ENCODE measurements at places on chromosomes 3 and 15.

DNA sequence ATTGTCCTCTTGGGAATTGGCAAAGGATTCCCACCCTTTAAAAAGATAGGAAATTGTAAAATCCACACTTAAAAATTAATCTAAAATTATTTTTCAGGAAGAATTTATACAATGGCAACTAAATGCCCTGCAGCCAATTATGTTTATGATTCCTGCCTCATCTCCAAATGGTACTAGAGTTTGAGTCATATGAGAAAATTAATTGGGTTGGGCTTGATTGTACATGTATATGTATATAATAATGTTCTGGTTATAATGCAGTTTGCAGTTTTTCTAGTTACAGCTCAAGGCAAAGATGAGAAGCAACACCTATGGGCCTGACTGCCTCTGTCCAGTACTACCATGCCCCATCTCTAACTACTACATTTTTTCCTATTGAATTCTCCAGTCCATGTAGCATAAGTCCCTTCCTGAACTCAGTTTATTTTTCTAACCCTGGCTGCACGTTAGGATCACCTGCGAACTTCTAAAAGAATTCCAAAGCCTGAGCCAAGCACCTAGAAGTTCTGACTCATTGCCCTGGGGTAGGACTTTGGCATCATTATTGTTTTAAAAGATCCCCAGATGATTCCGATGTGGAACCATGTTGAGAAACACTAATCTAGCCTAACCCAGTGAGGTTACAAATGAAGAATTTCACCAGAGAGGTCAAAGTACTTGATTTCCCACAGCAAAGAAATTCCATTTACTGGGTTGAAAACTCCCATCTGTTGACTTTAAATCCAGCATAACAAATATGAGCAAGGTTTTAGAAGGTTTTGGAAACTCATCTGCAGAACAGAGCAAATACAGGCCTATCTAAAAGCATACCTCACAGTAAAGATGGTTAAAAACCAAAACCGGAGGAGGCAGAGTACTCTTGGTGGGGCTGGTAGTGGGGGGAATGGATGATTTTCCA lies 19.4 kb downstream of the TGFBR2 start:
- no peak for DNase-seq

- no peak for DNase-seq
Observed at GRCh38 chr3:133843634-133844033, 38.0 kb downstream of the SRPRB start.

GRCh38 chr15:67117370-67117769 lies 52.0 kb downstream of the SMAD3 start:
- DNase-seq = no peak

- DNase-seq = no peak
Observed at GRCh38 chr15:78479650-78480049, 27.7 kb upstream of the HYKK start.

DNA sequence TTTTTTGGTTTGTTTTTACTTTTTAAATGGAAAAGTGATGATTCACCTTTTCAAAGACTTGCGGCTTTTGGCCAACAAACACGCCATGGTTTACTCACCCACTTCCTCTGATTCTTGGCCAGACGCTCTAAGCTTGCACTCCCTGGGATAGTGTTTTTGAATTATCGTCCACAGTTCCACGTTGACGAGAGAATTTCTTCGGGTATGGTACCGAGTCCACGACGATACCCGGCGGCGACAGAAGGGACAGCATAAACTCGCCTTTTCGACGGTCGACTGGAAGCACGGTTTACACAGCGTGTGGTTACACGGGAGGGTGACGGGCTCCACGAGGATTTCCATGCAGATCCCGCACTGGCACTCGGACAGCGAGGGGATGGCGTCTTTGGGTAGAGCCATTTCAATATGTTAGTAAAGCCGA lies 783 bp downstream of the RNF168 start:
- peak; percentile 15 for DNase-seq

DNA sequence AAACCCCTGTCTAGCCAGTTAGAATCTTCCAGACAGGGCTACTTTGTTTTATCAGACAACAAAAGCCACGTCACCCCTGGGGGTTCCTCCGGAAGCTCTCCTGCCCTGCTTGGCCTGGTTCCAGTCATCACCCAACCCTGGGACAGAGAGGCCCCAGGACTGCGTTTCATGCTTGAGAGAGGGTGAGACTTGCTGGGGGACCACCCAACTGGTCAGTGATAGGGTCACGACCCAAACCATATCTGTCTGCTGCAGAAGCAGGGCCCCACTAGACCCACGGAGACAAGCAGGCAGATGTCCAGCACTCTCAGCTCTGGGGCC lies 1.2 kb downstream of the NT5DC2 start:
- no peak for DNase-seq

- no peak for DNase-seq
Observed at GRCh38 chr3:175002732-175003143, 143.6 kb downstream of the NAALADL2 start.

DNA sequence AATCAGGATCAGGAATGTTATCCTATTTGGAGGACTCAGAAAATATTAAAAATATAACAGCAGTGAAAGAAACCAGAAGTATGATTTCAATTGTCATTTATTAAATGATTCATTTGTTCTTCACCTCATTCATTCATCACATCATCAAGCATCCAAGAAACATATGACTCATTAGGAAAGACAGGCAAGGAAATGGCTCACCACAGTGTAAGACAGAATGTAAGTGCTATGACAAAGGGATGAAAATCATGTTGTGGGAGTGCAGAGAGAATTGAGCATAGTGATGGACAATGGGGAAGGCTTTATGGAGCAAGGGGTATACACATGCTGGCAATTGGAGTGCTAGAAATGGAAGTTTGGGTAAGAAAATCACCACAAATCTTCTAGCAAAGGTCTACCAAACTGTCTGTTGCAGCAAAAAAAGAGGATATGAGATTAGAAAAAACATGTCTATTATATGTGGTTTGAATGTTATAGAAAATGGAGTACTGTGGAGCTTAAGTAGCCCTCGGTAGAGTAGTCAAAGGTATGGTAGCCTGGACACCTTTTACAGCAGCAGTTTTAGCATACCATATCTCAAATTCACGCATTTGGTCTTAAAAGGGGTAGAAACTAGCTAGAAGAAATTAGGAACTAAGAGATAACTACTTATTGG lies 111.1 kb upstream of the GPR149 start:
- DNase-seq = no peak

GRCh38 chr3:17775073-17775472 lies 32.6 kb upstream of the TBC1D5 start:
- DNase-seq = no peak

- no peak for DNase-seq
Observed at GRCh38 chr15:39140060-39140604, 440.7 kb upstream of the THBS1 start.

DNA sequence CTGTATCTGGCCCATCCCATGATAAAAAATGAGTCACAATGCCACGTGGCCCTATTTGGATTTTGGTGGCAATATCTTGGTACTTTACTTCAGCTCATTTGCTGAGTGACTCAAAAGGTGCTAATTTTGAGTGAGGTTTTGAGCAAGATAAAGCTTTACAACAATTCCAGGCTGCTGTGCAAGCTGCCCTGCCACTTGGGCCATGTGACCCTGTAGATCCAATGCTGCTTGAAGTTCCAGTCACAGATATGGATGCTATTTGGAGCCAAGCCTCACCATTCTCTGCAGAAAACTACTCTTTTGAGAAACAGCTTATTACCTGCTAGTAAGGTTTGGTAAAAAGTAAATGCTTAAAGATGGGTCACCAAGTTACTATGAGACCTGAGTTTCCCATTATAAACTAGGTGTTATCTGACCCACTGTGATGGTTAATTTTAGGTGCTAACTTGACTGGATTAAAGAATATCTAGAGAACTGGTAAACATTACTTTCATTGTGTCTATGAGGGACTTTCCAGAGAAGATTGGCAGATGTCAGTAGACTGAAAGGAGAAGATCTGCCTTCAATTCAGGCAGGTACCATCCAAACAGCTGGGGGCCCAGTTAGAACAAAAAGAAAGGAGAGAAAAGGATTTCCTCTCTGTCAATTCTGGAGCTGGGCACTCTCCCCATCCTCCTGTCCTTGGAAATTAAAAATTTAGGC lies 1083.9 kb downstream of the DIPK2A start:
- DNase-seq = no peak

DNA sequence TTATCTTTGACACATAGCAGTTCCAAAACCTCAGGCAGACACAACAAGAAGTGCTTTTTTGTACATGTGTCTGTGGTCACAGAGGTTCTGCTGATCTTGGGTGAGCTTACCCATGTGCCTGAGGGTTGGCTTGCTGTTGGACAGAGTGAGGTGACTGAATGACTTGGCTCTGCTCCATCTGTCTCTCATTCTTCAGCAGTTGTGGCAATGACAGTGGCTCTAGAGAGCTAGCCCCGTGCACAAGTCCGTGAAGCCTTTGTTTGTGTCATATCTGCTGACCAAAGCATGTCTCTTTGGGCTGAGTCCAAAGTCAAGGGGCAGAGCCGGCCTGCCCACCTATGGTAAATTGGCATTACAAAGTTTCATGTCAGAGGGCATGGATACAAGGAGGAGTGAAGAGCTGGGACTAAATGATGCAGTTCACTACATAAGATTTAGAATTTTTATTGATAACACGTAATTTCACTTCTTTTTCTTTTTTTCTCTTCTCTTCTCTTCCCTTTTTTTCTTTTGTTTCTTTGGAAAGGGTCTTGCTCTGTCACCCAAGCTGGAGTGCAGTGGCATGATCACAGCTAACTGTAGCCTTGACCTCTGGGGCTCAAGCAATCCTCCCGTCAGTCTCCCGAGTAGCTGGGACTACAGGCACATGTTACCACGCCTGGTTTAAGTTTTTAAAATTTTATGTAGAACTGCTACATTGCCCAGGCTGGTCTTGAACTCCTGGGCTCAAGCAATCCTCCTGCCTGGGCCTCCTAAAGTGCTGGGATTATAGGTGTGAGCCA lies 77.9 kb downstream of the ITPR1 start:
- DNase-seq = no peak

DNA sequence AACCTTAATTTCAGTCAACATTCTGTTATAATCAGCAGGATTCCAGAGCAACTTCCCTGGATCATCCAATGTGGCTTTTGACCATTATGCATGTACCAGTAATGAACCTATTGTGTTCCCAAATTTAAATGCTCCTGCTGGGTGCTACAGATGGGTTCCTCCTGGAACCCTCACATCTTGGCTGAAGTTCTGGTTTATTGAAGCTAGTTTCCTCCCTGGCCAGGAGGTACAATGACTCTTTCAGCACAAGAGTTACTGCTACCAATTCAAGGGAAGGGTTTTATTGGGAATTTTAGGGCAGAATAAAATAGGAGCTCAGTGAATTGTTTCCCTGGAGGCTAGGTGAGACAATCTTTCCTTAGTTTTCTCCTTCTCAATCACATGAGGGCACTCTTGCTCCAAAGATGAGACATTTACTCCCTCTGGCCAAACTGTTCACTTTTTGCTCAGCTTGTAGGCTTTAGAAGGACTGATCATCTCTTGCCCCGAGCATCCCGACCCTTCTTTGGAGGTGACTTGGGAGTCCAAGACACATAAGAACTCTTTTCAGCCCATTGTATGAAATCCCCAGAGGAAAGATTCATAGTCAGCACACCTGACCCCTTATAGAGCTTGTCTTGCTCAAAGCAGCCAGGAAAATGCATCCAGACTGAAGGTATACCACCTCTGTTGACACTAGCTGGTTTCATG lies 8.8 kb upstream of the NPHP3 start:
- no peak for DNase-seq

- no peak for DNase-seq
Observed at GRCh38 chr3:52805270-52806039, 10.9 kb downstream of the ITIH3 start.

Measured in naive B cell (primary cell).